ENCODE measurements at places on chromosomes 7 and 10.
A peak's percentile ranks its signal among the peaks of the same experiment; 100 is the strongest.

DNA sequence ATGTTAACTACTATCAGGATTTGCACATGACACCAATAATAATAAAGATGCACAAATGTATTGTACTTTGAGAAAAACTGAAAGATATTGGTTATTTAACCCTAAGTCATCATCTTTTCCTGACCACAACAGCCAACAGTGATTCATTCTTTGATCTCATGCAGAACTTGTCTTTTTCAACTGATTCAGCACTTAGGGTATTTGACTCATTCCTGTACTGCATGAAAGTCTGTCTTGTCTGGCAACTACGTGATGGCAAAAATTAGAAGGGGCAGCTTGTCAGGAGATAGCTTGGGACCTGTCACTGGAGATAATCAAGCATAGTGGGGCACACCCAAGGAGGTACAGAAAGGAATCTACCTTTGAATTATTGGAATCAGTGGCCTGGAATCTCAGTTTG, 77.8 kb upstream of the LRRC17 start:
- peak; percentile 84 for DNase-seq

DNA sequence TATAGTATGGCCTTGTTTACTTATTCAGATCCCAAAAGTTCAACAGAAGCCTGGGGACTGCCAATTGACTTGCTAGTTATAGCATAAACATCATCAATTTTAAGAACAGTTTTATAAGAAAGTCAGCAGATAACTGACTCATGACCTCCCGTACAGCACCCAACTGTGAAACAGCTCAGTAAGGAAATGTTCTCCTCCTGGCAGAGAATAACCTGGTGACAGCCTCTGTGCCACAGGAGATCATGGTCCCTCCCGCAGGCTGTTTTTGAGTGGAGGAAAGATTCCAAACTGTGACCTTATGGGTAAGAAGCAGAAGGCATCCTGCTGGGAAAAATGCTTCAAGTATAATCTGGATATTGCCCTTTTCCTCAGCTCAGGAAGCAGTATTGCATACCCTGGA, 182.5 kb downstream of the SEMA3D start:
- no peak for DNase-seq

GRCh38 chr10:4033341-4033896, 248.4 kb upstream of the KLF6 start:
- DNase-seq = no peak

DNA sequence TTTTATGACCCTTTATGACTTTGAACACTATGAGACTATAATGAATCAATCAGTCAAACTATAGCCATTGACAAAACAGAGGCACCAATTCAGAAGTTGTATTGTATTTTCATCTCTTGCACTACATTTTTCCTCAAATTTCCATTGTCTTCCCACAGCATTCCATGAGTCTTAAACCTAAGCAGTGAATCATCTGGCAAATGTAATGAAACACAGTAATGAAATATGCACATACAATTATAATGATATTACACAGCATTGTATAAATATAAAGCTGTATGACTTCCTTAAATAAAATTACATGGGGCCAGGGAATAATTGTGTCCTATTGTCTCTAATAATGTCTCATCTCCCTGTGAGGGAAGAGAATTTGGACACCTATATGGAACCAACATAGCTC, 45.0 kb downstream of the VWDE start:
- DNase-seq = no peak

- peak; percentile 57 for DNase-seq
Observed at GRCh38 chr10:22427890-22428571, 82.7 kb downstream of the SPAG6 start.

GRCh38 chr7:40983111-40983510, 719.8 kb downstream of the INHBA start:
- DNase-seq = no peak

DNA sequence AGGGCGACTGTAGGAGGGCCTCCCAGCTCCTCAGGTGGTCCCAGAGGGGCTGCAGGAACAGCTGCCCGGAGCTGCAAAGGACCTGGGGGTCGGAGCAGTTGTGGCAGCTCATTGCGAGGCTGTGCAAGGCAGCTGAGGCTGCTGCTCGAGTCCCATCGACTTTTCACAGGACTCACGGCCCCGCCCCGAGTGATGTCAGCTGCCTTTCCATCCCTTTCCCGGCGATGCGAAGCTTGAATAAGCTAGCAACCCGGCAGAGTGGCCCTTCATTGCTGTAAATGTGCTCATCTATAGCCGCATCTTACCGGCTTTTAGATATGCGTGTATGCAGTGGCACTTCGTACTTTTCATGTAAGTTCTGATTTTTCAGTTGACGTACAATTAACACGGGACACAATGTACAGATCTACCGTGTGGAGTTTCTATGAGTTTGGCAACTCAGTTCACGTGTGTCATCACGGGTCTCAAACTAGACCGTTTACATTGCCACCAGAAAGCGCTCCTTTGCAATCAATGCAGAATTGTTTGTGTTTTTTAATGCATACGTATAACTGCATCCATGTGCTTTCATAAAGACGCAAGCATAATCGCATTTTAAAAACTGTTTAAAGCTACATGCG, at the start of gene CH25H:
Gene CH25H, minus strand, starts transcription at position 137 of the 620 bp plus-strand sequence. Its CDS starts 25 bp downstream, at position 112.
- DNase-seq = no peak

DNA sequence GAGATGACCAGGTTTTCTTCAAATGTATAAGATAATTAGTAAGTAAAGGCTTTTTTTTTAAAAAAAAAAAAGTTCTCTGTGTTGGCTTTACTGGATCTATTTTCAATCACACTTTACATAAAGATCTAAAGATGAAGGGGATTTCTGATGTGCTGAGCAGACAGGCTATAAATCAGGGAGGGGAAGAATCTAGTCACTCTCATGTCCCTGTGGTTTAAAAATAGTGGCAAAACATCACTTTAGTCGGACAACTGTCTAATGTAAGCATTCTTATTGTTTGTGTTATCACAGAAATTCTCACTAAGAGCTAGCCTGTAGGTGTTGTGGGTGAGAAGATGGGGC, 132.7 kb downstream of the ICA1 start:
- DNase-seq = no peak

GRCh38 chr10:62308101-62308500, 39.5 kb upstream of the RTKN2 start:
- no peak for DNase-seq

DNA sequence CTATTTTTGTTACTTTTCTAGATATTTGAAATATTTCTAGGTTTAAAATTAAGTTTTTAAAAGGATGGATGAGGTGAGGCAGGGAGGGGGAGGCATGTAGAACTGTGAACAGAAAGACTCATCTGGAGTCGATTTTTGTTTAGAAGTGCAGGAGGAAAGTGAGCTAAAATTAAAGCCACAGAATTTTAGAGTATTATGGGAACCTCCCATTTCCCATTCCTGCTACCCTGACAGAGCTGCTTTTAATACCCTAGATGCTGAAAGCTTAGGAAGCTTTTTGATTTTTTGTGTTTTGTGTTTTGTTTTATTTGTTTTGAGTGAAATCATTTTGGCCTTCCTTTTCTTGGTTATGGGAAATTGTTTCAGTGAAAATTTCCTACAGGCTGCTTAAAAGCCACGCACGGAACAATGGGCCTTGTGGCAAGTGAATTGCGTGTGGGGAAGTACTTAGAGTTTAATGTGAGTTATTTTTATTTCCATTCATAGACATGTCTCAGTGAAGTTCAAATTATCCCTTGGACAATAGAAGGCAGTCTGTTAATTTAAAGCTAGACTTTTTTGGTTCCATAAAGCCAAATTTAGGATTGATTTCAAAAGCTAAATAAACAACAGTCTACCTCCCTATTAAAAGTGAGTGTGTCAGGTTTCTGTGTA, 102.0 kb upstream of the HDAC9 start:
- no peak for DNase-seq

GRCh38 chr10:35643151-35644049, 1.3 kb upstream of the FZD8 start:
- DNase-seq = no peak

DNA sequence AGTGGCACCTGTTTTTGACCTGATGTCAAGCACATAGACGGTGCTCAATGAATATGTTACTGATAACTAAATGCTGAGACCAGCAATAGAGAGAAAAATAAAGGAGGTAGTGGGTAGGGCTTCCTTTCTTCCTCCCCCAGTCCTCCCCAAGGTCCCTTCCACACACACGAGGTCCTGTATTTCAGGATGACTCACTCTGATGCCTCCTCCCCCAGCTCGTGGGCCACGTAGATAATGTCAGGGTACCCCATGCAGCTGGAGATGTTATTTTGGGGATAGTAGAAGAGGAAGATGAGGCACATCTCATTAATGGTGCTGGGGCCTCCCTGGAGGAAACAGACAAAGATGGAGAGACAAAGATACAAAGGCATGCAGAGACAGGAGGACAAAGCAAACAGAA, 17.3 kb downstream of the PRSS58 start:
- DNase-seq = no peak

DNA sequence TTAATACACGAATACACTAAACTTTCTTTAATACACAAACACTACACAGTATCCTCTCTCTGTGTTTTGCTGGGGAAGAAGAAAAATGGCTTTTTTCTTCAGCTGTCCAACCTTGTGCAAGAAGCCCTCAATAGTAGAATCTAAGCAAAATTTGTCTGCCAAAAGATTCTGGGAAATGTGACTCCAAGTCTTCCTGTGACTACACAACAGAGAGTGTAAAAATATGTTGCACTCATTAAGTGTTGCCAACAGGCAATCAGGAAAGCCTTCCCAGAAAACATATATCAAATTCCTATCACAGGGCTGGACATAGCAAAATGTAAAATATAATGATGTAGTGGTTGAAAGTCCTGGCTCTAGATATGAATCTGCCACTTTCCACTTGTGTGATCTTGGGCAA, 825.1 kb upstream of the ZWINT start:
- DNase-seq = no peak

DNA sequence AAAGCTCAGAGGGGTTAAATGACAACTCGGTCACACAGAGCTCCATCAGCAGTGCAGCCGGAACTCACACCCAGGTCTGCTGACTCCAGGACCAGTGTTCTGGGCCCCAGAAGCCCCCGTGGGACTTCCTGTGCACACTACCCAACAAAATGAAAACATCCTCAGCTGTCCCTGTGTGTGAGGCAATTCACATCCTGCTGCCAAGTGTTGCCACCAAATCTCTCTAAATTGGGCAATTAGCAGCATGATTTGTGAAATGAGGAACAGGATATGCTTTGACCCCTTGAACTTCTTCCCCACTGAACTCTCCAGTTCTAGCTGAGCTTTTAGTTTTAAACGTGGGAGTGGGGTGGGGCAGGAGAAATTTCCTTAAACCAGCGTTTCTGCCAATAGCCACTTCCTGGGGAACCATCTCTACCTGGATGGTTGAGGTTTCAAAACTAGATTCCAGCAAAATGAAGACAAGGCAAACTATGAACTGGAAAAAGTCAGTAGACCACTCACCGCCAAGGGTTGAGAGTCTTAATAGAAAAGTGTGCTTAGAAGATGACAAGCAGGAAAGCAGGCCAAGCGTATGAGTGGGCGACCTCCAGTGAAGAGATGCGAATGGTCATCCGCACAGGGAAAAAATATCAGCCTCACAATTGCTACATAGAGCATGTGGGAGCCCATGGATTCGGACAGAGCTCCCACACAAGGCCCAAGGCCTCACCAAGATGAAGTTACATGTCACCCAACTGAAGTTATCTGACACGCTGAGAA, 51.9 kb upstream of the CHST15 start:
- no peak for DNase-seq

GRCh38 chr10:111234234-111234913, 157.5 kb downstream of the ADRA2A start:
- no peak for DNase-seq

DNA sequence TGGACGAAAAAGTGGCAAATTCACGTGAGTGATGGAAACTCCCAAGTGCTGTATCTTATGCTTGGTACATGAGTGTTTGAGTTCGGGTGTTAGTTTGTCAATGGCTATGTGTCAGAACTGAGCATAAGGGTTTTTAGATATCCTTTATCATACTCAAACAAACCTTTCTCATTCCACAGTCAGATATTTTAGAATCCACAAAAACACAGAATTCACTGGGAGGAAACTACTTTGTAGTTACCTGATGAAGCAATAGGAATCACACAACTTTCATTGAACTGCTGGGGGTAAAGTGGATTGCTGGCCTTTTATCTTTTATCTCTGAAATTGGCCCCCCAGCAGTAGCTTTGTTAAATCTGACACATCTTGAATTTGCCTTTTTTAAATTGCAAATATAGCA, 64.0 kb downstream of the DKK1 start:
- DNase-seq = no peak

- DNase-seq = no peak
Observed at GRCh38 chr10:32949221-32949678, 8.8 kb downstream of the ITGB1 start.

DNA sequence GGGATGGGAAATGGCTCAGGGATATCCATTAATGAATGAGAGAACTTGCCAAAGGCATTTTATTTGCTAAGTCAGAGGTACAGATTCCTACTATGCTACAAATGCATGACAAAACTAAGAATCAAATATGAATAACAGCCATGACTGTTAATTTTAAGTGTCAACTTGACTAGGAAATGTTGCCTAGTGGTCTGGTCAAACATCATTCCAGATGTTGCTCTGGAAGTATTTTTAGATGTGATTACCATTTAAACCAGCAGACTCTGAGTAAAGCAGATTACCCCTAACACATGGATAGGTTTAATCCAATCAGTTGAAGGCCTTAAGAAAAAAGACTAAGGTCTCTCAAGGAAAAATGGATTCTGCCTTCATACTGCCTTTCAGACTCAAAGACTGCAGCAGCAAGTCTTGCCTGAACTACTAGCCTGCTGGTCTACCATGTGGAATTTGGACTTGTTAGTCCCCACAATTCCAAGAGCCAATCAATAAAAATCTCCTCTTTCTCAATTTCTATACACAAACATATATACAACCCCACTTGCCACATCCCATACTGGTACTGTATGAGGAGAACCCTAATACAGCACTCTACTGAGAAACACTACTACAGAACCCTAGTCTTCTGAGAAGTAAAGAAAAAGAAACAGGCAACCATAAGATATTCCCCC, 119.1 kb downstream of the NRBF2 start:
- no peak for DNase-seq

- no peak for DNase-seq
Observed at GRCh38 chr10:77884181-77884580, 42.4 kb downstream of the DLG5 start.

GRCh38 chr10:45239642-45240041, 75.8 kb downstream of the OR13A1 start:
- DNase-seq = peak; percentile 18

GRCh38 chr7:94289071-94289470, 105.6 kb upstream of the COL1A2 start:
- DNase-seq = peak; percentile 73

- no peak for DNase-seq
Observed at GRCh38 chr10:71345694-71346093, 26.6 kb downstream of the SLC29A3 start.

DNA sequence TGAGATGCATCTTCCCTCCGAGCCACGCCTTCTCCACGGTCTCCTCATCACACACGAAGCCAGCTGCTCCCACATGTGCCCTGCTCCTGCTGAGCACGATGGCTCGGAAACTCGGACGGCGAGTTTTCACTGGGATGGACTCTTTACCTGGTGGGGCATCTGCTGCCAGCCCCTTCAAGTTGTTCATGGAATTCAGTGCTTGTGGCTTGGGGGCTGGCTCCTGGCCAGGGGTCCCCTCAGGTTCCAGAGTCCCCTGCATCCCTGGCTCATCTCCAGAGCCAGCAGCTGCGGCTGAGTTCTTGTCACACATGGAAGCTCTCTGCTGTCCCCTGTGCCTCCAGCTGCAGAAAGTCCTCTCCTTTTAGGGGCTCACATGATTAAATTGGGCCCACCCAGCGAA, 654.0 kb downstream of the SDK1 start:
- no peak for DNase-seq
